Activated T-helper 9 cell treated with anti-CD3 and anti-CD28 coated beads, Interleukin-2, amount 50 U/mL, for 16 hours (primary cell): ENCODE measurements at places on chromosomes 5 and 9.

- no peak for DNase-seq
Observed at GRCh38 chr5:147387109-147387508, 122.8 kb downstream of the DPYSL3 start.

DNA sequence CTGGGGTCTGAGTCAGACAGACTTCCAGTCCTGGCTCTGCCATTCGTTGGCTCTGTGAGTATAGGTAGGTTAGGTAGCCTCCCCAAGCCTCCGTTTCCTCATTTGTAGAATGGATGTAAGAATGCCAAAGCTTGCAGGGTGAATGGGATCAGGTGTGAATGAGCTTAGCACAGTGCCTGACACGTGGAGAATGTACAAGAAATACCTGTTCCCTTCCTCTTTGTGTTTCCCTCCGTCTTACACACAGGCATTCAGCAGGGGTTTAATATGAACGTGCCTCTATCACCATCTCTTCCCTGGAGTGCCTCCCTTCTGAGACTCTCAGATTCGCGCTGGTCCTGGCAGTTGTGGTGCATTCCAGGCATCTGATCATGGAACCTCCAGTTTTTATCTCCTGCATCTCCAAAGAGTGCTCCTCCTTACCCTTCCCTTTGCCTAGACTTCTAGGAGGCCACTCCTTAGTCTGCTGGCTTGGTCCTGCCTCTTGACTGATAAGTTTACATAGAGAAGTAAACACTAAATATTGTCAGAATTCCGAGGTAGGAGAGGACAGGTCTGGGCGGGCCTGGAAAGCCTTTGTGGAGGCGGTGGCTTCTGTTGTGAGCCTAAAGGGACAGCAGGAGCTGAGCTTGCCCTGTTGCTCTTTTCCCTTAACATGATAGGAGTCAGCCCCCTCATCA, 199.4 kb downstream of the AOPEP start:
- no peak for DNase-seq

GRCh38 chr5:17180864-17181723, 36.3 kb upstream of the BASP1 start:
- no peak for DNase-seq

DNA sequence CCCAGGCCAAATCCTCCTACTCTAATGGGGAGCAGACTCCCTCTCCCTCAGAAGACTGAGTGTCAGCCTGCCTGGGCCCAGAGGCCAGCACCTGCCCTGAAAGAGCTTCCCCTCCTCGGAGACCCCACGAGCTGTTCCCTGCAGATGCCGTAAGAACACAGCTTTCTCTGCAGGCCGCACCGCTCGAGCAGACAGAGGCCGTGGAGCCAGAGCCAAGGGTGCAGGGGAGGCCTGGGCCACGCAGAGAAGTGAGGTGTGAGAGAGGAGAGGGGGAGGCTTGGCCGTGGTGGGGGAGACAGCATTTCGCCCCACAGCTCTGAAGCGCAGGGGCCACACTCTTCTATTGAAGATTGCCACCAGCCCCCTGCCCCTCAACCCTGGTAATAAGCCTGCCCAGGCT, 62.8 kb upstream of the GARNL3 start:
- DNase-seq: no peak

DNA sequence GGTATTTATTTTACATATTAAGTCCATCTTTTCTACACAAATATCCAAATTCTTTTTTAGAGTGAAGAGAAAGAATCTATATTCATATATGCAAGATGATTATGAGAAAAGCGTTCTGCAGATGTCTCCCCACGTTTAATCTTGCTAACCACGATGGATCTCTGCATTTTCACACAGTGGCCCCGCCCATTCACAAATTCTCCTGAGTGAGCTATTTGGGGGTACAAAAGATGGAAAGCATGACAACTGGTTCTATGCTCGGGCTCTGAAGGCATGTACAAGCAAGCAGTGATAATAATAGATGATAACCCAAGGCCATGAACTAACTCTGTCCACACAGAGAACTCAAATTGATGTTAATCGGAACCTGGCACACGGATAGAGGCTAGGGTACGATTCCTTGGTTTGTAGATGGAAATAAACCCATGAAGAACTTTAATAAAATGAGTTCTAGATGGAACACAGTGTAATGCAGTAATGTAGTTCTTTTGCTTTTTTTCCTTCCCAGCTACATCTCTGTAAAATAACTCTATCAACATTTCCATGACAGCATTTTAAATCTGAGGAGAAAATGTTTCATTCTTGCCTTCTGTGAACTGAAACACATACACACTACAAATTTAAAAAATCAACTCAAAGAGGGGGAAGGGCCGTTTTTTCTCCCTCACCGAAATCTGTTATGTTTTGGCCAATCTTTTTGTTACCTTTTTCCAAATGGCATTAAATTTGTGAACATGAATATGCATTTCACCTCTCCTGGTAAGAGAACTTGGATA, 851.7 kb upstream of the DMAC1 start:
- DNase-seq: no peak

- peak; percentile 92 for DNase-seq
Observed at GRCh38 chr9:34178436-34179212, at the start of gene UBAP1. Gene UBAP1 (plus strand): TSS chr9:34179043. CDS start chr9:34220915, 41,872 bp downstream.

DNA sequence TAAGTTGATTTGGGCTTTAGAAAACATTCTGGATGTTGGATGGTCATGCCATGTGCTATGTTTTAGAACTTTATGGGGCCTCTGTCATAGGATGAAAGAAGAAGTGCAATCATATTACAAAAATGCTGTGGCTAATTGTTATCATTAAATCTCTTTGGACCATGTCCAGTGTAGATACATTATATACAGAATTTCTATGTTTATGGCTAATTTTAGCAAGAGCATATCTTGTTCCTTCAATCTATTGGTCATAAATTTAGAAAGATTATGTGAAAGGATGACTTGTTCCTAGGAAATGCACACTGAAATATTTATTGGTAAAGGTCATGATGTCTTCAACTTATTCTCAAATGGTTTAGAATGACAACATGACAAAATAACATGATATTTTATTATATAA, 42.4 kb upstream of the ELL2 start:
- no peak for DNase-seq

GRCh38 chr9:125464591-125465385, 203.2 kb downstream of the GAPVD1 start:
- no peak for DNase-seq

GRCh38 chr9:86452201-86452828, 98.1 kb upstream of the TUT7 start:
- DNase-seq: no peak

DNA sequence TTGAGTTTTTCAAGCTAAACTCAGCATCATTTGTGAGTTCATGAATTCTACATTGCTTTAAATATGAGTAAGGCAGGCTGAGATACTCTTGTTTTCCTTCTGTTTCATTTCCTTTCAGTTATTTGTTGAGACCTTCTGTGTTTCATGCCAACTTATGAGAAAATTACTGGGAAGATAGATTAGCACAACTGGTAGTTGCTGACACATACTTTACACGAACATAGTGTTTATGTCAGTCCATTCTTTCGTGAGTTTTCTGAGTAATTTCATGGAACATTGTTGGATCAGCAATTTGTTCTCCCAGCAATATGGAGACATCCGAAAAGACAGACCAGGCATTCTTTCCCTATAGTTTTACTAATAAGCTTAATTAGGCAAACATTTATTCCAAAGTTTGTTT, 102.0 kb upstream of the SMC5 start:
- DNase-seq: no peak

DNA sequence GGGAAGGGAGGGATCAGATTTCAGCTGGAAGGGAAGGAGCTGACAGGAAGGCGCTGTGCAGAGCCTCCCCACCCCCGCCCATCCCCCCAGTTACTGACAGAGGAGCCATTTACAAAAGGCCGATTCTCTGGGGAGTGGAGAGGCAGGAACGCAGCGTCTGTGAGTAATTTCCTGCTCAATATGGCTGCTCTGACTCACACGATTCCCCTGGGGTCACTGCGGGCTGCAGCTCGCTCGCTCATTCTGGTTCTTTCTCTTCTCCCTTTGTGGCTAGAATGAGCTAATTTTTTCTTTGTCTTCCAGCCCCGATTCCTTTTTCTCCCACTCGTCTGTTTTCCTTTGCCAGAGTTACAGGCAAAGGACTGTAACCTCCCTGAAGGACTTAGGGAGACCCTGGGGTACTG, 28.8 kb downstream of the PTPA start:
- DNase-seq: peak; percentile 72

- no peak for DNase-seq
Observed at GRCh38 chr5:180161420-180162303, 47.3 kb downstream of the RASGEF1C start.

- no peak for DNase-seq
Observed at GRCh38 chr5:60672693-60673264, 27.2 kb downstream of the DEPDC1B start.

GRCh38 chr5:112534067-112534583, 115.0 kb upstream of the EPB41L4A start:
- DNase-seq: no peak

DNA sequence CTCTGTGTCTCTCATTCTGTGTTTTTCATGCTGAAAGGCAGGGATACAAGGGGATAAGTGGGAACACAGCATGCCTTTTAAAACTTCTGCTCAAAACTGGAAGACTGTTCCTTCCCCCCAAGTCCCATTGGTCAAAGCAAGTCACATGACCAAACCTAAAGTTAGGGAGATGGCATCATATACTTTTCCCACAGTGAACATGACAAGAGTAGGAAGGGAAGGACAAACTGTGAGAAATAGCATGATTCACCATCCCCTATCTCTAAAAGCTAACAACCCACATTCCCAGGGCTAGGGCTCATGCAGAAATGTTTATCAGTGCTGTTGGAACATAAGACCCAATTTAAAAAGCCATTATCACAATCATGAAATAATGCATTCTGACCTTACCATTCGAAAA, 24.2 kb upstream of the SHISAL2B start:
- DNase-seq: no peak

GRCh38 chr5:1779782-1780613, 19.6 kb downstream of the MRPL36 start:
- no peak for DNase-seq

- no peak for DNase-seq
Observed at GRCh38 chr5:157115502-157115901, 6.7 kb upstream of the HAVCR2 start.

- no peak for DNase-seq
Observed at GRCh38 chr5:153513156-153513555, 22.7 kb downstream of the GRIA1 start.

GRCh38 chr9:119697996-119698395, 328.8 kb upstream of the BRINP1 start:
- DNase-seq: no peak

- no peak for DNase-seq
Observed at GRCh38 chr5:157785801-157786200, 42.3 kb downstream of the LSM11 start.

GRCh38 chr5:53170746-53171349, 61.3 kb upstream of the MOCS2 start:
- no peak for DNase-seq

GRCh38 chr5:169867347-169867746, 112.9 kb downstream of the INSYN2B start:
- DNase-seq: no peak

- no peak for DNase-seq
Observed at GRCh38 chr5:116076496-116076895, 8.3 kb upstream of the COMMD10 start.

DNA sequence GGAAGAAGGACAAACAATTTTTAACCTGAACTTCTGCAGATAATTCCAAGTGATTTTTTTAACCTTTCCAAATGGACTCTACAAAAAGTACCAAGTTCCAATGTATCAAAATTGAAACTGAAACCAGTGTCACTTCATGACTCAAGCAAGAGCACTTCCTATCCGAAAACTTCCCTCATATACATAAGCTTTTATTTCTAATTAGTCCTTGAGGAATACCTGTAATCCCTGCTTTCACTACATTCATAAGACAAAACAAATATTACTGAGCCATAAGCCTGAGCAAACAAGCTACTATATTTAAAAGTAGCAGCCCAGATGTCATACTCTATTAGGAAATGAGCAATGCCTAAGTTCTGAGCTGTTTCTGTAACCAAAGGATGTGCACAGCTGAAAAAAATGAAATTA, 224.4 kb downstream of the EBF1 start:
- DNase-seq: no peak

GRCh38 chr5:9644630-9645029, 14.5 kb upstream of the TAS2R1 start:
- no peak for DNase-seq

DNA sequence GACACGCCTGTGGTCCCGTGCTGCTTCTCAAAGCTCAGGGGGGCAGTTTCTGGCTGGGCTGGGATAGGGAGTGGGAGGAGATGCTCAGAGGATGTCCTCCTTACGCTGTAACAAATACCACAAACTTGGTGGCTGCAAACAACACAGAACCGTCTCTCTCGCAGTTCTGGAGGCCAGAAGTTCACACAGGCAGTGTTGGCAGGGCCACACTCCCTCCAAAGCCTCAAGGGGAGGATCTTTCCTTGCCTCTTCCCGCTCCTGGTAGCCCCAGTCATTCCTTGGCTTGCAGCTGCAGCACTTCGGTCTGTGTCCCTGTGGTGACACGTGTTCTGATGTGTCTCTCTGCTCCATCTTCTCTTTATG, 10.4 kb upstream of the ORM1 start:
- DNase-seq: no peak

- no peak for DNase-seq
Observed at GRCh38 chr5:11038772-11039171, 277.7 kb upstream of the DAP start.

DNA sequence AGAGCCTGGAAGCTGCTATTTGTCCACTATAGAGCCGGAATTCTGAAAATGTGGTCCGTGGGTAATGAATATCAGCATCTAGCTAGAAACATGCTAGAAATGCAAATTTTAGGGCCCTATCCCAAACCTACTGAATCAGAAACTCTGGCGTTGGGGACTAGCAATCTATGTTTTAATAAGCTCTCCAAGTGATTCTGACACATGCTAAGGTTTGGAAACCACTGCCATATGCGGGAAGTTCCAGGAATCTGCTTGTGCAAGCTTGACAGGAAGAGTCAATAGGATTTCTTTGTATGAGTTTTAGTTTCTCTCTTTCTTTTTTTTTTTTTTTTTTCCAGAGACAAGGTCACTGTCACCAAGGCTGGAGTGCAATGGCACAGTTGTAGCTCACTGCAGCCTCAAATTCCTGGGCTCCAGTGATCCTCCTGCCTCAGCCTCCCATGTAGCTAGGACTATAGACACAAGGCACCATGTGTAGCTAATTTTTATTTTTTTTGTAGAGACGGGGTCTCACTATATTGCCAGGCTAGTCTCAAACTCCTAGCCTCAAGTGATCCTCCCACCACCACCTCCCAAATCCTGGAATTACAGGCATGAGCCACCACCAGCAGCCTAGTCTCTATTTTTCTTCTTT, 26.4 kb upstream of the CARNMT1 start:
- no peak for DNase-seq

GRCh38 chr5:40557501-40557900, 122.2 kb upstream of the PTGER4 start:
- DNase-seq: no peak

GRCh38 chr9:36141288-36141687, 4.8 kb downstream of the GLIPR2 start:
- no peak for DNase-seq

DNA sequence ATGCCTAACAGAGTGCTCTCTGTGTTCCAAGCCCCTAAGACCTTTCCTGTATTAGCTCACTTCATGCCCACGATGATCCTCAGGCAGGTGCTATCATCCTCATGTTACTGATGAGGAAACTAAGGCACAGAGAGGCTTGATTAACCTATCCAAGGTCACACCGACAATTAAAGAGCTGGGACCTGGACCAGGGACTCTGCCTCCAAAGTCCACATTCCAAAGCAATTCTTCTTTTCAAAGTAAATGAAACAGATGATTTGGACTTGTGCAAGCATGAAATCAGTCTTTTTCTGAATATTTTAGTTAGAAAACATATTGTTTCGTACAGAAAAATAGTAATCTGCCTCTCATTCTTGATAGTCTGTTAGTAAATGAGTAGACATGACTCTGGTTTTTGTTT, 18.1 kb upstream of the RASEF start:
- DNase-seq: no peak

- no peak for DNase-seq
Observed at GRCh38 chr9:7121055-7121454, 363.3 kb downstream of the KDM4C start.
